ENCODE measurements at places on chromosomes 13 and 19.
A peak's percentile ranks its signal among the peaks of the same experiment; 100 is the strongest.

- no peak for DNase-seq
These were observed 23.1 kb upstream of the PDX1 start for GRCh38 chr13:27896726-27897125.

- no peak for DNase-seq
These were observed 11.5 kb upstream of the COLGALT1 start for GRCh38 chr19:17543986-17544385.

DNA sequence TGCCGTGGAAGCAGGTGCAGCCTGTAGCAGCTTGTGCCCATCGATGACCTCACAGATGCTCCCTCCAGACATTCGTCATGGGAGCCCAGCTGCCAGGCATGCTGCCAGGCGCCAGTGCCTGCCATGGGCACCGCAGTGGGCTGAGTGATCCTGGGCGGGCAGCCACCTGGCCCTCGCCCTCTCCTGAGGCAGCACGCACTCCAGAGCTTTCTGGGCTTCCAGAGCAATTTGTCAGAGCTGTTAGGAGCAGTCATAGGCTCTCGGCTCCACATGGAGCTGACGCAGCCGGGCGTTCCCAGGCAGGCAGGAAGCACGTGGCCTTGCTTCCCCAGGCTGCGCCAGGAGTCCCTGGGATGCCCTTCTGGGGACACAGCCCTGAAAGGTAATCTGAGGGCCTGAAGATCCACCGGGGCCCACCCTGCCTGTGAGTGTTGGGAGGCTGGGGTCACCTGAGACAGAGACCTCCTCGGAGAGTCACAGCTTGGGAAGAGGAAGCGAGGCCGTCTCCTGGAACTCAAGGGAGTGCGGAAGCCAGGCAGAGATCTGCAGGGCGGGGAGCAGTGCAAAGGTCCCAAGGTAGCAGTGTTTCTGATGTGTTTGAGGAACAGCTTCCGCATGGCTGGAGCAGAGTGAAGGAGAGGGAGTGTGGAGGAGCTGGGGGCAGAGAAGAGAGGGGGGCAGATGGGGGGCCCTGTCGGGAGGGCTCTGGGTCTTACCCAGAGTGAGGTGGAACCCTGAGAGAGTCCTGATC lies 50.6 kb downstream of the DPF1 start:
- DNase-seq: no peak

DNA sequence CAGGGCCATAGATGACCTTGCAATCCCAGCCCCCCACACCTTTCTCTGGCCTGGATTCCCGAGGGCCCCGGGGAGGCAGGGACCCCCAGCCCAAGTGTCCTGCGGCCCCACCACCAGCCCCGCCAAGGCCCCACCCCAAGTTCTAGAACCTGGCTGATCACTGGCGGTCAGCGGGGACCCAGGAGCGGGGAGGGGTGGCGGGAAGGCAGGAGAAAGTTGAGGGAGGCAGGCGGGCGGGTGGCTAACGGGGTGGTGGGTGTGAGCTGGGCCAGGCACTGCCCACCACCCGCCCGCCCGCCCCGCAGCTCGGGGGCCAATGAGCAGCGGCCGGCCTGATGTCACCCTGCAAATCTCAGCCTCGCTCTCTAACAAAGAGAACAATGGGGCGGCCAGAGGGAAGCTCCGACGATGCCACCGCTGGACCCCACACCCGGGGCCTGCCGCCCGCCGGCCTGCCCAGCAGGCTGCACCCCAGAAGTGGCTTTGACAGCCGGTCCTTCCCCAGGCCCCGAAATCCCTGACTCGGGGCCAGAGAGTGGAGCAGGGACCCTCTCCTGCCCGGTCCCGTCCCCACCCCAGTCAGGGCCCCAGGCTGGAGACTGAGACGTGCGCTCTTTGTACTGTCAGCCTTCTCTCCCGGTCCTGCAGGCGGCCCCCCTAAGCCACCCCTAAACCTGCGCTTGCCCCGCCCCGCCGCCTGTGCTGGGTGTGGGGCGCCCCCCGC lies 1.6 kb downstream of the MEX3D start:
- no peak for DNase-seq

GRCh38 chr13:99505814-99506269 lies 4.6 kb downstream of the TM9SF2 start:
- DNase-seq: no peak

DNA sequence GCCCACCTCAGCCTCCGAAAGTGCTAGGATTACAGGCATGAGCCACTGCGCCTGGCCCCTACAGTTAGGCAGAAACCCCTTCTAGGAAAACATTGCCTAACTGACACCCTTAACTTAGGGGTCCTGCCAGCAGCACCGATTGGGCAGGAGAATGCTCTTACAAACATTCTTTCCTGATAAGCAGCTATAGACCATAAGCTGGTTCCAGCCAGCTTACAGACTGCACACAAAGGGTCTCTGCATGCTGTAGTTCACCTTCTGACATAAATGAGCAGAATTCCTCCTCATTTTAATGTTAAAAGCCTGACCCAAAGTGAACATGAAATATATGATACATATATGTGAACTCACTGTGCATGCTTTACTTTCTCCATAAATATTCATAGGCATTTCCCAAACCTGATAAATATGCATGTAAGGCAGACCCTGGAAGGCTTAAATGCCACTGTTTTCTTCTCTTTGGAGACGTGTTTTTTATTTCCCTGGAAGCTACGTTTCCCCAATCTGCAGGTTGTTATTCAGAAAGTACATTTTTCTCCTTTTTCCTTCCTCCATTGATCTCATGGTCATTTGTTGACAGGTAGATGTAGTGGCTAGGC lies 48.5 kb upstream of the KL start:
- no peak for DNase-seq

GRCh38 chr19:48623556-48624066 lies 4.3 kb downstream of the SPHK2 start:
- no peak for DNase-seq

GRCh38 chr13:59444210-59444857 lies 719.4 kb downstream of the DIAPH3 start:
- no peak for DNase-seq

- DNase-seq: no peak
These were observed 18.5 kb downstream of the CARM1 start for GRCh38 chr19:10889880-10890279.

DNA sequence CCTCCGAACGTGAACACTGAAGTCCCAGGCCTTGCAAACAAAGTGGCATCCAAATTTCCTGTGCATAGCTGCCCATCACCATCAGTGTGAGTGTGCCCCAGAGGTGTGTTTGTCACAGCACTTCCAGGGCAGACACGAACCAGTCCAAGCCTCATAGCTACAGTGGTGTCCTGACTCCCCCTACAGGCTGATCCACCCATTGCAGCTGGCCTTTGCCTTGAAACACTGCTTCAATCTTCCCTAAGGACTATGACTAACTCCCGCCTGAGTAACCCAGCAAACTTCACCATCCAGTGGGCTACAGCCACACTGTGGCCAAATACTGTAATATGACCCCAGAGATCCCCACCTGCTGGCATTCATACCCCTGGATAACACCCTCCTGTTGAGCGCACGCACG lies 3.9 kb downstream of the ZNF266 start:
- peak; percentile 22 for DNase-seq

GRCh38 chr13:43433691-43434141 lies 353.1 kb downstream of the ENOX1 start:
- DNase-seq: no peak

DNA sequence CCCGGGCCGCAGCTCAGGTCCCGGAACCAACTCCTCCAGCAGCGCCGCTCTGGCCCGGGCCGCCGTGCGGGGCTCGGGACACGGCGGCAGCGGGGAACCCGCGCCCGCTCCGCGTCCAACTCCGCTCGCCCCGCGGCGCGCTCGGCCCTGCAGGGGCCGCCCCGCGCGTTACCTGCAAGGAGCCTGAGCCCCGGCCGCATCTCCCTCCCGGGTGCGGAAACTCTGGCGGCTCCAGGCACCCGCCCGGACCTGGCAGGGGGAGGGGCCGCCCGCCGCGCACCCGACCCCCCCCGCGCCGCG lies at the start of gene TMTC4:
TMTC4 (minus strand) TSS at position 224 of the 300 bp plus-strand sequence. CDS start 4,433 bp downstream, outside the sequence.
- DNase-seq: no peak

DNA sequence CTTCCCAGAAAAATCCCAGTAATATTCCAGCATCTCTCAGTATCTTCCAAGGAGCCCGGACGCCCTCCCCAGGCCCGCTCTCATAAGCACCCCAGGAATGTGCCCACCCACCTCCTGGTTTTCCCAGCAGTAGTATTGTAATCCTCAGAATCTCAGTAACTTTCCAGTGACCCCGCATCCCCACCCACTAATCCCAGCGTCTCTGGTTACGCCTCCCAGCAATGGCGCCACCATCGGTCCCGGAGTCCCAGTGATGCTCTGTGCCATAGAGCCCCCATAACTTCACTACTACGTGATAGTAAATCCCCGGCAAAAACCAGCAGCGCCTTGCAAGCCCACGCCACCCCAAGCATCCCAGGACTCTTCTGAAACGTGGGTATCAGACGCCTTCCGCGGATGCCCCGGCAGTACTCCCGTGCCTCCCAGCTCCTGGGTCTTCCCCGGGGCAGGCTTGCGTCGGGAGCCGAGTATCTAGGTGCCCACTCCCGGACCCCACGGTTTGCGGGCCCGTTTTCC lies 928 bp upstream of the PNPLA6 start:
- no peak for DNase-seq

DNA sequence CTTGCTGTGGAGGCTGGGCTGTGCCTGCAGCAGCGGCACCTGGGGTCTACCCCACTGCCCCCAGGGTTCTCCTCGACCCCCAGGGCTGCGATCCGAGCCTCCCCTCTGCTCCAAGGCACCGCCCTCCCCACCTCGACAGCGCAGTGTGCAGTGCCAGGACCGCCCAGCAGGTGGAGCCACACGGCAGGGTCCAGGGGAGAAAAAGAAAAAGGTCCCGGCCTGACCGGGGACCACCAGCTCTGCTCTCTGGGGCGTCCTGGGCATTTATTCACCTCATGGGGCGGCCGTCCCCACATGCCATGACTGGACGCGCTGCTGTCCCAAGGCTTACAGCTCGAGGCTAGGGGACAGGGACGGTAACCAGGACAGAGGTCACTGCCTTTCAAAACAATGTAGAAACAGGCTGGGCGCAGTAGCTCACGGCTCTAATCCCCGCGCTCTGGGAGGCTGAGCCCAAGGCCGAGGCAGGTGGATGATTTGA lies 10.6 kb downstream of the REXO1 start:
- peak; percentile 69 for DNase-seq

DNA sequence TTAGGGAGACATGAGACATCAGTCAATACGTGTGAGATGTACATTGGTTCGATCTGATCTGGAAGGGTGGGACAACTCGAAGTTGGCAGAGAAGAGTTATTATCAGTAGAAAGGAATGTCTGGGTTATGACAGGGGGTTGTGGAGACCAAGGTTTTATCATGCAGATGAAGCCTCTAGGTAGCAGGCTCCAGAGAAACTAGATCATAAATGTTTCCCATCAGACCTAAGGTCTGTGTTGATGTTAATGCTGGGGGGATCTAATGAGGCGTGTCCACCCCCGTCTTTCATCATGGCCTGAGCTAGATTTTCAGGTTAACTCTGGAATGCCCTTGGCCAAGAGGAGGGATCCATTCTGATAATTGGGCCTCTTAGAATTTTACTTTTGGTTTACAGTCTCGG lies 187.0 kb upstream of the KL start:
- DNase-seq: no peak

- no peak for DNase-seq
These were observed 266.8 kb downstream of the KCNRG start for GRCh38 chr13:50282016-50282415.

- DNase-seq: no peak
These were observed 259.8 kb downstream of the OXGR1 start for GRCh38 chr13:96734499-96734898.

GRCh38 chr13:73579574-73580274 lies 520.9 kb downstream of the KLF5 start:
- no peak for DNase-seq

DNA sequence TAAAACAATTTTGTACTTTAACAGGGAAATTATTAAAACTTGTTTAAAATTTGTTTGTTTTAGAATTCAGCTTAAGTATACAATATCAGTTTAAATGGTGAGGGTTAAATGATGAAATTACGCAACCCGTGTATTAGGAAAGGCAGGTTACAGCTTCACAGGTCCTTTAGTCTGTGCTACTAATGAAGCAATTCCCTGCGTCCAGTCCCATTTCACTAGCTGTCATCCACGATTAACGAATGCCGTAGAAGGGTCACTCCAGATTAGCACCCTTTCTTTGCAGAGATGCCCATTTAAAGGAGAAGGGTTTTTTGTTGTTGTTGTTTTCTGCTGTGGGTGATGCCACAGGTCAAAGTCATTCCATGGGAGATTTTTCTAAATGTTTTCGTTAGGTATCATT lies 457.6 kb upstream of the SLC10A2 start:
- DNase-seq: no peak

DNA sequence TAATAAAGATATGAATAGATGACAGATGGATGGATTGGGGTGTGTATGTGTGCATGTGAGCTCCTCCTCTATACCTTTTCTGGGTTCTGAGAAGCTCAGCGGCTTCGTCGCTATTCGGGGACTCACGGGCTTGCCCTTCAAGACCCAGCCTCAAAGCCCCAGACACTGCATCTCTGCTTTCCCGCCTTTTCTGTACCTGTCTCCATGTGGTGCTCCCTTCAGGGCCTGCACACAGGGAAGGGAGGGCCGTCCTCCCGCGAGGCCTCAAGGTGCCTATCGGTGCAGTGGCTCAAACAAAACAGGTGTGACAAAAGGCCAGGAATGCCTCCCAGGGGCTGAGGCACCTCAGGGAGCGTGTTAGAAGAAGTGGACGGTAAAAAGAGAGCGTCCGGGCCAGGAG lies 16.2 kb downstream of the KRTDAP start:
- no peak for DNase-seq

GRCh38 chr13:29908416-29909080 lies 58.1 kb upstream of the UBL3 start:
- DNase-seq: no peak

DNA sequence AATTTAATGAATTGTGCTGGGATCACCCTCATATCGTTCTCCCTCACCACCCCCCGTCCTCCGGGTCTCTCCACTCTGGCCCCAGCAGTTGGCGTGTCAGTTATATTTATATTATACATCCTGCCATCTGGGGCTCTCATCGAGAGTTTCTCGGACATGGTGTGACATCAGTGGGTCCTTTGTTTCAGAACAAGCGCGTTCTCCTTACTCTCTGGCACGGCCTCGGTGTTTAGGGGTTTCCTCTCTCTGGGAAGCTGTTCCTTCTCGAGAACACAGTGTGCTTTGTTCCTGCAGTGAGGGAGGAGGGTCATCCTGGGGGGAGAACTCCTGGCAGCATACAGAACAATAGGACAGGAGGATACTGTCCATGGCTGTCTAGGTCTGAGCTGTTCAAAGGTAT lies 9.8 kb upstream of the MCF2L start:
- no peak for DNase-seq

- no peak for DNase-seq
These were observed 2724.7 kb downstream of the PCDH9 start for GRCh38 chr13:64505336-64505910.

GRCh38 chr13:43023289-43023963 lies at the start of gene DNAJC15:
Gene DNAJC15 (plus strand): TSS chr13:43023586. CDS start chr13:43023627, 41 bp downstream.
- DNase-seq: peak; percentile 88

All from activated CD4-positive, alpha-beta T cell treated with anti-CD3 and anti-CD28 coated beads, Interleukin-2, Interleukin-6, amounts not matched to agents 100 ng/mL and 50 ng/mL, durations not matched to agents 16 hours and 8 hours (primary cell).